H1 (cell line): ENCODE measurements at places on chromosomes 7 and 10. TPM values are rescaled to one million over a fixed set of nuclear protein-coding genes. Genes with fewer than 3 reads are reported as not detected.

- no peak overlapping the region for H3K27ac ChIP-seq
- H3K4me3 ChIP-seq: no peak overlapping the region
- peaks cover 4% of the 10 kb centered on the region for H3K4me1 ChIP-seq
- peaks cover 99% of the 10 kb centered on the region for H3K27me3 ChIP-seq
Measured at GRCh38 chr10:110168601-110169481, 38.6 kb upstream of the MXI1 start.

DNA sequence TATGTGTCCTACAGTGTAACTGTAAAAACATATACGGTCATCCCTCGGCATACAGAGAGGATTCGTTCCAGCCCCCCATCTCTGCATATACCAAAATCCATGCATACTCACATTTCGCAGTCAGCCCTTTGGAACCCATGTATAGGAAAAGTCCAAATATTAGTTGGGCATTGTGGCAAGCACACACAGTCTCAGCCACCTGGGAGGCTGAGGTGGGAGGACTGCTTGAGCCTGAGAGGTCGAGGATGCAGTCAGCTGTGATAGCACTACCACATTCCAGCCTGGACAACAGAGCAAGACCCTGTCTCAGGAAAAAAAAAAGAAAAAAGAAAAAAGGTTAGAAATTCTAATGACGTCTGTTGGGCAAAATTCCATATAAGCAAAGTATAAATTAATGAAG lies 29.1 kb downstream of the MDH2 start:
- H3K4me3 ChIP-seq: no peak overlapping the region
- no peaks in the 10 kb centered on the region for H3K36me3 ChIP-seq
- no peak overlapping the region for H3K27ac ChIP-seq

GRCh38 chr7:130201796-130202195 lies 3.4 kb downstream of the TMEM209 start:
- H3K4me1 ChIP-seq: no peaks in the 10 kb centered on the region
- no peak overlapping the region for H3K4me3 ChIP-seq
- H3K27me3 ChIP-seq: no peaks in the 10 kb centered on the region

- no peak overlapping the region for H3K27ac ChIP-seq
- H3K4me3 ChIP-seq: no peak overlapping the region
- peaks cover 3% of the 10 kb centered on the region for H3K4me1 ChIP-seq
- H3K36me3 ChIP-seq: peaks cover 5% of the 10 kb centered on the region; the same call in 1 of the 2 replicates
- H3K27me3 ChIP-seq: no peaks in the 10 kb centered on the region
Measured at GRCh38 chr7:43878867-43879266, 9.6 kb upstream of the MRPS24 start.

- peaks cover 2% of the 10 kb centered on the region; the same call in 1 of the 2 replicates for H3K4me1 ChIP-seq
- no peak for DNase-seq
- no peaks in the 10 kb centered on the region for H3K27me3 ChIP-seq
- H3K27ac ChIP-seq: no peak overlapping the region
Measured at GRCh38 chr10:104762793-104763192, 121.7 kb downstream of the SORCS3 start.

GRCh38 chr7:127486654-127487053 lies 94.1 kb upstream of the ZNF800 start:
- no peaks in the 10 kb centered on the region for H3K4me1 ChIP-seq
- no peaks in the 10 kb centered on the region for H3K36me3 ChIP-seq
- H3K27me3 ChIP-seq: no peaks in the 10 kb centered on the region
- no peak for DNase-seq
- no peak overlapping the region for H3K4me3 ChIP-seq

DNA sequence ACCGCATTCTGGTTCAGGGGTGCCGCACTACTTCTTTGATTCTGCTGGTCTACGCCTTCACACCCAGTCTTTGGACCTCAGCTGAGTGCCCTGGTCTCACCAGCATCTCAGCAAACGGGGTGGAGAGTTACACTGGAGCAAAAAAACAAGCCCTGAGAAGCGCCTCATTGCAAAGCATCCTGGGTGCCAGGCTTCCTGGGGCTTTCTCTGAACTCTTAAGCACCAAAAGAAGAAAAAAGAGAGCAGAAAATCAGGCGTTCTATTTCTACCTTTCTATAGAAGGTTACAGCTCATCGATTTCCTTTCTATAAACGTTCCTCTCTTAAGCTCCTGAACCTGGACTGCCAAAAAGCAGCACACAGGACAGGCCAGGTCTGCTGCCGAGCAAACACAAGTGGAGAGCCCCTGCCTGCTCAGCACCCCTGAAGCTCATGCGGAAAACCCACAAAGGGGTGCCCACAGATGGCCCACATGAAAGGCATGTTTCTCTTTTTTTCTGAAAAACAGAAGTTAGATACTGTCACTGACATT lies 217.9 kb downstream of the SFMBT2 start:
- DNase-seq: no peak
- peaks cover 13% of the 10 kb centered on the region for H3K36me3 ChIP-seq
- H3K27ac ChIP-seq: no peak overlapping the region
- H3K27me3 ChIP-seq: no peaks in the 10 kb centered on the region
- no peak overlapping the region for H3K4me3 ChIP-seq

DNA sequence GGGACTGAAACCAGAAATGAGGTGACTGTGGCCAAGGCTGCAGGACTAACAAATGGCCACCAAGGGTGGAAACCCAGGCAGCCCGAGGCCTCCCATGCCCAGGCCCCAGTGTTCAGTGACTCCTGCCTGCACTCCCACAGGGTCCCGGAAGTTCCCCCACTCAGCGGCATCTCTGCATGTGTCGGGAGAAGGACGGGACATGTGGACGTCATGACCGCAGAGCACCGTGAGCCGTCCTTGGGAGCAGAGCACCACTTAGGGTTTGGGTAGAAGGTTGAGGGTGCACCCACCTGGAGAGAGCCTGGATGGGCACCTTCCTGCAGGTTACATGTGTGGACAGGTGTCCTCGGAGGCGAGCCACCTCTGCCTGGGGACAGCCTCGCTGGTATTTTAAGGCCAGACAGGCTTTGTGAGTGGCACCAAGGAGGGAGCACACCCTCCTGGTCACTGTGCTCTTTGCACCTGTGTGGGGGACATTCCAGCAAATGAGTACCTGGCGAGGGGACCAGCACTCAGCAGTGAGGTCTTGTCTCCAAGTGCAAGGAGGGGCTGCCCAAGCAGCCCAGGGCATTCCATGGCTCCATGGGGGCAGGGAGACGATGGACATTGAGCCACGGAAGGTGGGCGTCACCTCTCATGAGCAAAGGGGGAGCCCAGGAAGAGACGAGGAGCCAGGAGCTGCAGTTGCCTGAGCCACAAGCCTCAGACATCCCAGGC lies 95.3 kb upstream of the TCERG1L start:
- H3K4me1 ChIP-seq: no peaks in the 10 kb centered on the region; the same call in 1 of the 2 replicates
- H3K36me3 ChIP-seq: no peaks in the 10 kb centered on the region
- no peak overlapping the region for H3K27ac ChIP-seq
- no peak overlapping the region for H3K4me3 ChIP-seq
- no peak for DNase-seq

DNA sequence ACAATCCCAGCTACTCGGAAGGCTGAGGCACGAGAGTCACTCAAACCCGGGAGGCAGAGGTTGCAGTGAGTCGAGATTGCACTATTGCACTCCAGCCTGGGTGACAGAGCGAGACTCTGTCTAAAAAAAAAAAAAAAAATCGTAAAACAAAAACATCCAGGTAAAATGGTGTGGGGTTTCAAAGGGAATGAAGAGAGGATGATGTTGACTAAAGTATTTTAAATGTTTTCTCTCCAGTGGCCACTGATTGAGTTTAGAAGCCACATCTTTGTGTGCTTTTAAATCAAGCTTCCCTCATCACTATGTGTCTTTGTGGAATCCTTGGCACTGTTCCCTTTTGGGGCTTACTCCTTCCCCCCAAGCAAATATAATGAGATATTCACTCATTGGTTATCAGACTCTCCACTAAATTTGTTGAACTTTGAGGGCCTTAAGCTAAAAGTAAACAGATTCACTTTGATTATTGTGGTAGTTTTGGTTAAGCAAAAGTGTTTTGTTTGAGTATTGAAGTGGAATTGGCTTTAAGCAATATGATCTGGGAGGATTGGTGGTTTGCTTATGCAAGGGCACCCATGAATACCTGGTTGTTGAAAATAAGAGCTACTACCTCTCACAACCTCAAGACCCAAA lies 162.9 kb downstream of the CDK14 start:
- no peaks in the 10 kb centered on the region for H3K4me1 ChIP-seq
- no peak for DNase-seq
- no peak overlapping the region for H3K4me3 ChIP-seq
- no peaks in the 10 kb centered on the region for H3K36me3 ChIP-seq

GRCh38 chr10:89553064-89553734 lies 17.8 kb upstream of the SLC16A12 start:
- H3K27ac ChIP-seq: no peak overlapping the region
- no peaks in the 10 kb centered on the region for H3K4me1 ChIP-seq
- no peak for DNase-seq

The CAMK1D gene
- 3.5 and 3.6 TPM in 2 replicates for polyA plus RNA-seq

- peaks cover 15% of the 10 kb centered on the region for H3K4me1 ChIP-seq
- H3K27me3 ChIP-seq: peaks cover 65% of the 10 kb centered on the region
- H3K27ac ChIP-seq: no peak overlapping the region
- peak; percentile 77 for DNase-seq
- H3K36me3 ChIP-seq: no peaks in the 10 kb centered on the region
Measured at GRCh38 chr7:1663857-1664651, 6.0 kb upstream of the ELFN1 start.

DNA sequence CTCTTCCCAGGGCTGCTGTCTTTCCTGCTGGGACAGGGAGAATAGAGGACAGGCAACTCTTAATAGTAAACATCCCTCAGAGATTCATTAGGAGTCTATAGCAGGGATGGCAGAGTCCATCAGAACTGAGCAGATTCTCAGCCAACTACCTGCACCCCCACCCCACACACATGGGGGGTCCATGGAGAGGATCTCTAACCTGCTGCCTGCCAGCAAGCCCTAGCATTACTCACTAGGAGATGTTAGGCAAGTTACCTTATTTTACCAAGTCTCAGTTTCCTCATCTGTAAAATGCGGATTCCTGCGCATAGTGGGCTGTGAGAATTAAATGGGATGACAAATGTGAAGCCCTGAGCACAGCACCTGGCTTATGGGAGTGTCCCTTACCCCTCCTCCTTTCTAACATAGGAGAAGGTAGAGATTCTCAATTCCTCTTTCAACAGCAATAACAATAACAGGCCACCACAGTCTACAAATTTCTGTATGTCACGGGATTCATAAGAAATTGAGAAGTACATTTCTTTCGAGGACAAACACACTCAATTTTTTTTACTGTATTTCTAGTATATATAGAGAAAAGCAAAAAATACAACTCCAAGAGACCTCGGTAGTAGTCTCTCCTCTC lies 23.8 kb upstream of the WDR11 start:
- no peak overlapping the region for H3K27ac ChIP-seq
- no peaks in the 10 kb centered on the region for H3K27me3 ChIP-seq
- H3K36me3 ChIP-seq: no peaks in the 10 kb centered on the region
- peaks cover 7% of the 10 kb centered on the region for H3K4me1 ChIP-seq

DNA sequence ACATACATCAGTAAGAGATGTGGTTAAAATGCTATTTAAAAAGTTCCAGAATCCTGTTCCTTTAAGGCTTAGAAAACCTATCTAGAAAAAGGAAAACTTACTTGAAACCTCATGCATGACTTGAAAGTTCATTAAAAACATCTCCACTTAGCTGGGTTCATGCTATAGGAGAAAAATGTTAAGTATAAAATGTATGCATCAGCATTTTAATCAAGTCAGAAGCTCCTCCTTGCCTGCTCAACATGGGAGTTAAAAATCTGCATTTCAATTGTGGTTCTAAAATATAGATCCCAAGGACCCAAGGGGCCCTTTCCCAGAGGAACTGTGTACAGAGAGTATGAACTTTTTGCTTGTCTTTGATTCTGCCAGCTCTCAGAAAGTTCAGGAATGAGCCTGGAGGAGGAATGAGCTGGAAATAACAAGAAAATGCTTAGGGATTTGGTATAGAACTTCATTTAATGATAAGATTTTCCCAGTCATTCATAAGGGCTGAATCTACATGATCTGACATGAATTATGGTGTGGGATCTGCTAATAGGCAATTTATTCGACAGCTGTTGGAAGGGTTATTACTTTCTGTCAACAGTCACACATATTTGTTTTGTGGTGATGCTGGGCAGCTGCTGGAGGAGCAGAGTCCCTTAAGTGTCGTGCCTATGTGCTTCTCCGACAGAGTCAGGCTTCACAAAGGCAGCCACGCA lies 85.6 kb upstream of the MTPN start:
- DNase-seq: no peak
- no peaks in the 10 kb centered on the region for H3K4me1 ChIP-seq
- H3K4me3 ChIP-seq: no peak overlapping the region

- no peak overlapping the region for H3K27ac ChIP-seq
- no peaks in the 10 kb centered on the region for H3K36me3 ChIP-seq
- H3K4me3 ChIP-seq: no peak overlapping the region
- DNase-seq: no peak
- H3K4me1 ChIP-seq: no peaks in the 10 kb centered on the region; the same call in 1 of the 2 replicates
Measured at GRCh38 chr10:29486433-29486832, 148.3 kb downstream of the SVIL start.

- H3K36me3 ChIP-seq: no peaks in the 10 kb centered on the region
- H3K27ac ChIP-seq: no peak overlapping the region
Measured at GRCh38 chr10:34758447-34758996, 56.6 kb downstream of the PARD3 start.

DNA sequence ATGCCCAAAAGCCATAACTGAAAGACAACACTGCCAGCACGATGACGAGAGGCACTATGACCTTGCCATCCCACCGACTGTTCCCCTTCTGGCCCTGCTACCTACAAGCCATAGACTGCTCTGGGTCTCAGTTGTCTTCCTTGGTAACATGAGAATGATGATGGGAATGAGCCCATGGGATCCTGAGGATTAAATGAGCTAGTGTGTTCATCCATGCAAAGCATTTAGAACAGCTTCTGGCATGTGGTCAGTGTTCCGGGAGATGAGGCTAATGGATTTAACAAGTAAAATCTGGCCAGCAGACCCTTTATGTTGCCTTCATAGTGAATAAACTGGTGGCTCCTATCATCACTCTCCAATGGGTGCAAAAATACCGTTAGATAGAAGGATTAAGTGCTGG lies 62.4 kb upstream of the WDR11 start:
- no peak for DNase-seq
- peaks cover 10% of the 10 kb centered on the region; the same call in 1 of the 2 replicates for H3K4me1 ChIP-seq
- no peaks in the 10 kb centered on the region for H3K27me3 ChIP-seq
- no peak overlapping the region for H3K27ac ChIP-seq

The EPO gene
- polyA plus RNA-seq: 0.42 and 0.67 TPM in 2 replicates

GRCh38 chr10:107553470-107553869 lies 389.0 kb upstream of the SORCS1 start:
- no peak overlapping the region for H3K27ac ChIP-seq
- peaks cover 3% of the 10 kb centered on the region for H3K4me1 ChIP-seq
- no peak for DNase-seq
- no peaks in the 10 kb centered on the region for H3K36me3 ChIP-seq
